ENCODE measurements at places on chromosomes 12 and 14. TPM values are rescaled to one million over a fixed set of nuclear protein-coding genes. Genes with fewer than 3 reads are reported as not detected.

DNA sequence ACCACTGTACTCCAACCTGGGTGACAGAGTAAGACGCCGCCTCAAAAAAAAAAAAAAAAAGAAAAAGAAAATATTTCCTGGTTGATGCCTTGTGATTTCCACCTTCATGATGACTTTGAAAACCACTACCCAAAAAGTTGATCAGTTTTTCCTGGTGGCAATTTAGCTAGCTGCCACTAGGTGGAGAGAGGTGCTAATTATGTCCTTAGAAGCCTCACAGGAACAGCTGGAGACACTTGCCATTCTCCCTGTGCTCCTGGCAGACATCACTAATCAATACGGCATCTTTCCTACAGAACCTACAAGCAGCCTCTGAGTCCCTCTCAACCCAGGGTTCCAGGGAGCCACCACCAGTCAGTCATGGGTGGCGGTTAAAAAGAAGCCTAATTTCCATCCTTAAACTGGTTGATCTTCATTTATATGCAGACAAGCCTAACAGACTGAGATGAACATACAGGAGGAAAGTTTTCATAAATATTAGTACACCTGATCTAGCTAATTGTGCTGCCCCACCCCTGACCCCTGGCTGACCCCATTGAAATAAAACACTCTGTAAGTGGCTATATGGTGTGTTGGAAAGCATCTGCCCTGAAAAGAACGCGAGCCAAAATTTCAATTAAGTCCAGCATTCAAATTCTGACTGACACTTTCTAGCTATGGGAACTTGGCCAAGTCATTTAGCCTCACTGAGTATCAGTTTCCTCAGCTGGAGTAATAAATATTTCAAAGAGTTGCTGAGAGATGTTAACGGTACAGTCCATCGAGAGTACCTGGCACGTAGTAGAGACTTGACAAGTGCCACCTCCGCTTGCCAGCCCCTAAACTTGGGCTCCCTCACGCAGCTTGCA lies 6.2 kb upstream of the OAS1 start:
- DNase-seq = peak; percentile 49

GRCh38 chr12:93427779-93428564 lies 13.8 kb downstream of the UBE2N start:
- DNase-seq = peak; percentile 69

DNA sequence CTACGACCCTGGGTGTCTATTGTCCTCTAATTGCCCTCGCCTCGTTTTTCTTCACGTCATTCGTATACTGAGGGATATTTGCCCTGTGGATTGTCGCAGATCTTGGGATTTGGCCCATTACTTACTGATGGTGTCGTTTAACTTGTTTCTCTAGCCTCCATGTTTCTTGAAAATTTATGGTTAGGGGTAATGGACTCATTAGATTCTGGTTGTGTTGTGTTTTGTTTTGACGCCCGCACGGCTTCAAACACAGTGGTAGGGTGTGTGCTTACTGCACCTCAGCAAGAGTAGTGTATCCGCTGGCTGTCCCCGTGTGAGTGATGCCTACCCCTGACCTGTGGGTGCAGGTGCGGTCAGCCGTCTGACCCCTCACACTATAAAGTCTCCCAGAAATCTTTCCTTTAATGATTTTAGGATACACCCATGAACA lies 874 bp upstream of the RNU6-8 start:
- peak; percentile 5 for DNase-seq

GRCh38 chr12:116520801-116521471 lies 38.2 kb upstream of the MAP1LC3B2 start:
- DNase-seq = no peak

DNA sequence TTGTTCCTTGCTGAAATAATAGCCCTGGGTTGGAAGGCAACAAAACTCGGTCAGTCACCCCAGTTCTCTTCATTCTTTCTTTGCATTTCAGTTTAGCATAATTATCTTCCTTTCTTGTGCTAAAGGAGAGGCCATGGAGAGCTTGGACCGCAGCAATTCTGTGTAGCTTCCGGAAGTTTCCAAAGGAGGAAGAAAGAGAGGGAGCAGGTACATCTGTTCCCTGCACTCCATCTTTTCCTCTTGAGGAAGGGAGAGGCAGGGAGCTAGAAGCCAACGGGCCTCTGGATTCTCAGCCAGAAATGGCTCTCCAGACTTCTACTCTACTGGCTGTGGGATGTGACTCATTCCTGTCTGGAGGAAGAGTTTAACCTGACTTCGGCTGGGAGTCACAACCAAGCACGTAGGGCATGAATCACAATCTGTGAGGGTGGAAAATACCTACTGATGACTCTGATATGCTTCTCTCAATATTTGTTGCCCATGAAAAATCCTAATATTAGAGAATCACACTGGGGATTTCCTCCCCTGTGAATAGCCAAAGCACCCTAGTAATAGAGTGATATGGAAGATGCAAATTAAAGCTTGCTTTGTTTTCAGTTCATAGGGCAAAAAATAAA lies 17.0 kb downstream of the ANO6 start:
- DNase-seq = peak; percentile 96

- DNase-seq = no peak
Observed at GRCh38 chr12:54051874-54052437, 1.7 kb upstream of the HOXC4 start.

DNA sequence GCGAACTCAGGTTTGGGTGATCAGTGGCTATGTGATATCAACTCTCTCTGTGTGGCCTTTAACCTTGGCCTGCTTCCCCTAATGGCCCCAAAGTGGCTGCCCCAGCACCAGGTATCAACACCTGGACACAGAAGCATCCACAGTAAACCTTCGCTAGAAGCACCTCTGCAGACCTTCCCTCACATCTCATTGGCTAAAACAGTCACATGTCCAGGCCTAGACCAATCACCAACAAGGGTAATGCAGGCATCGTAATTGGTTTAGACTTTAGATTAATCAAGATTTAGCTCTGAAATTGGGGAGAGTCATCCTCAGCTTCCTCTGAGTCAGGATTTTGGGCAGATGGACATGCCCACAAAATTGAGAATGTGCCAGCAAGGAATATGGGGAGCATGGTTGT lies 92.5 kb upstream of the MYL2 start:
- DNase-seq = no peak

DNA sequence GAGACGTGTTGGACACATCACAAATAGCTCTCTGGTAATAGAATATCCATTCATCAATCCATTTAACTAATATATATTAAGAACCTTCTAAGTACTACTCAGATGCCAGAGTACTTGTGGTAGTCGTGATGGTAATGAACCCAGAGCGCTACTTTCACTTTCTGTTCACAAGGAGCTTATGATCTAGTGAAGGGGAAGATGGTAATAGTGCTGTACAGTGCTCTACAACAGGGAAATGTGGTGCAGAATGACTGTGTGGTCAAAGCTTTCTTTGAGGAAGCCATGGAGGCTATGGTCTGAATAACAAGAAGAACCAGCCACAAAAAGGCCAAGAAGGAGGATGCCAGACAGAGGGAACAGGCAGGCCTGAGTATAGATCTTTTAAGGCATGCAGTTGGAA lies 212.0 kb downstream of the PTPRO start:
- peak; percentile 38 for DNase-seq

DNA sequence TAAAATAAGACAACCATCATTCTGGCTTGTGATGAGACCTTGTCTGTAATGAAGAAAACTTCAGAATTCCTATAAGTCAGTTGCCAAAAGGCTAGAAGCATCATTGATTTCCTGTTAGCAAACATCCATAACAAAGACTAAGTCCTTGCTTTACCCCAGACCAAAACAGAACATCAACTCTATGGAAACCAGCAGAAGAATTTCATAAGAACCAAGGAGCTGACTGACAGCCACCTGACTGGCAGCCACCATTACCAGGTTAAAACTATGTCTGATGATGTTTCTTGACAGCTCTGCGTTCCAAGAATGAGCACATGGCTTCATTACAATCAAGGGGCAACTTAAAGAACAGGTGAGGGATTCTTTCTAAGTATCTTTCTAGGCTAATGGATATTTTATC lies 29.3 kb downstream of the HECTD4 start:
- DNase-seq = no peak

- peak; percentile 31 for DNase-seq
Observed at GRCh38 chr14:99393059-99393655, 87.5 kb downstream of the SETD3 start.

DNA sequence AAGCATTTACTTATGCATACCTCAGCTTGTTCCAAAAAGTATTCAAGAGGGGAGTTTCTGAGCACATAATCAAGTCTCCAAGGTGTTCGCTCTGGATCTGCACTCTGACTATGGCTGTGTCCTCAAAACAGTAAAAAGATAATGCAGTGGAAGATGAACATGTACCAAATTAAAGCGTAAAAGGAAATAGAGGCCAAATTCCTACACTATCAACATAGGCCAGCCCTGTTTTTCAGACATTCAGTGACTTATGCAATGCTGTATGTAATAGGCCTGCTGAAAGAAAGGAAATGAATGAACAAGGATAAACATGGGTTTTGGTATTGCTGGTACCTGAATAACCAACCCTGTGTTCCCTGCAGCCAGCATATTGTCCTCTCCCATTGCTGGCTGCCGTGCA lies 115.7 kb downstream of the SAMD4A start:
- DNase-seq = peak; percentile 52

GRCh38 chr12:69490920-69491643 lies 20.9 kb downstream of the FRS2 start:
- DNase-seq = no peak

GRCh38 chr12:13044002-13044905 lies at the start of gene FAM234B:
TSS of gene FAM234B (plus strand) at chr12:13044381. CDS start at chr12:13044404, 23 bp downstream.
- peak; percentile 66 for DNase-seq

GRCh38 chr12:3216726-3217682 lies 139.8 kb downstream of the TSPAN9 start:
- peak; percentile 59 for DNase-seq

DNA sequence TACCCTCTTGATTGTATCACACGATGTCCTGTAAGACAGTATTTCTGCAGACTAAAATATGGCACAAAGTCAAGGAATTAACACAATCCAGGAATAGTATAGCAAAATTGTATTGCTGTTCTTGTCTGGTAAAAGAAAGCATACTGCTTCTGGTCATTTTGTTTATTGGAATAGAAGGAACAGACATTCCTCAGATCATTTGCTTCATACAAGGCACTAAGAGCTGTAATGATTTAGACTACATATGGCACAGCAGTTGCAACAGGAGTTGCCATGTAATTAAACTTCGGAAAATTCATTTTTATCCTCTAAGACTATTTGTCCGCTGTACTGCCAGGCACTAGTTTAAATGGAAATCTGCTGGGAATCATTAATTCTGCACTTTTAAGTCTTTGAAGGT lies 7.6 kb upstream of the KERA start:
- no peak for DNase-seq

GRCh38 chr14:97916100-97916499 lies 1118.9 kb downstream of the VRK1 start:
- DNase-seq = no peak

DNA sequence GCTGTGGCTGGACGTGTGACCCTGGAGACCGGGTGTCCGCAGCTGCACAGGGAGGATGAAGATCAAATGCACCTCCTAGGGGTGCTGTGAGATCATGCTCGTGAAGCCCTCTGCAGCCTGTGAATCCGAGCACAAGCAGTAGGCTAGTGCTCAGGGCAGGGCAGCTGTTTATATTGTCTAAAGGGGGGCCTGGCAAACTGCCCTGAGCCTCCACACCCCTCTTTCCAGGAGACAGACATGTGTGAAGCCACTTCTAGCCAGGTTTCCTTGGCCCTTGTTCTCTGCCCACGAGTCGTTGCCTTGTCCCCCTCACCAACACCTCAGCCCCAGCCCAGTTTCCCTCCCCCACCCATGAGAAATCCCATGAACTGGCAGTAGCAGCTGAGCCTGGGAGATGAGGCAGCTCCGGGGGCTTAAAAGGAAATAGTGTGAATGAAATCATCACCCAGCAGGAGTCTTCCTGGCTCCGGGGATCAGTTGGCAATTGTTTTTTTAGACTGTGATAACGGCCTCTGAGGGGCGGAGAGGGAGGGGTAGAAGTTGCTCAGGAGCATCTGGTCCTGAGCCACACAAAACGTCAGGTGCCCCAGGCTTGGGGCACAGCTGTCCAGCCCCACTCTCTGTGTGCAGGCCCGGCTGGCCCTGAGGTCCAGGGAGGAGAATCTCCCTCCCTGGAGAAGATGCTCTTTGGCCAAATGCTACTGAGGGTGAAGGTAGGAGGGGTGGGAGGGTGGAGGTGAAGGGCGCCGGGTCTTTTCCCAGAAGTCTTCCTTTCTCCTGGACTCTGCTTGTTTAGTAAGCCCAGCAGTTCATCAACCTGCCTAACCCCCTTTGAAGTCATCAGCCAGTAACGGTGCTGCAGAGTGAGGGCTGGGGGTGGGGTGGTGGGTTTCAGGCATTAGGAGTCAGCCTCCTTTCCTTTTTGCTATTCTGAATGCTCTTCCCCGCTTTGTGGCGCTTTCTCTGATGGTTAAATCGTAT lies 4.0 kb downstream of the FGF6 start:
- no peak for DNase-seq

DNA sequence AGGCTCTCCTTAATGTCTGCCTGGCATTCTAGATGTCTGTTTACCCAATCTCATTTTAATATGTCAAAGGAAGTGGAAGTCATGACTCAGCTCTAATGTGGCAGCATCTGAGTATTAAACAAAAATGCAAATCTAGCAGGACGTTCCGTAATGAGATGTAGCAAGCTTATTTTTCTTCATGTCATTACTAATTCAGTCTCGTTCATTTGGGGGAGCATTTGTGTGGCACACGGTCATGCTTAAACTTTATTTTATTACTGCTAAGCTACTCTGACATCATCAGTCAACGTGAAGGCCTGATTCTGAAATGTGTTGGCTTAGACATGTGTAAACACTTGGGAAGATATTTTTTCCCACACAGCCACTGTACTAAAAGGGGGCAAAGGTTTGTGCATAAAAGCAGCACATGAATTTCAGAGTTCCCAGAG lies 326.7 kb upstream of the TMPO start:
- DNase-seq = no peak

DNA sequence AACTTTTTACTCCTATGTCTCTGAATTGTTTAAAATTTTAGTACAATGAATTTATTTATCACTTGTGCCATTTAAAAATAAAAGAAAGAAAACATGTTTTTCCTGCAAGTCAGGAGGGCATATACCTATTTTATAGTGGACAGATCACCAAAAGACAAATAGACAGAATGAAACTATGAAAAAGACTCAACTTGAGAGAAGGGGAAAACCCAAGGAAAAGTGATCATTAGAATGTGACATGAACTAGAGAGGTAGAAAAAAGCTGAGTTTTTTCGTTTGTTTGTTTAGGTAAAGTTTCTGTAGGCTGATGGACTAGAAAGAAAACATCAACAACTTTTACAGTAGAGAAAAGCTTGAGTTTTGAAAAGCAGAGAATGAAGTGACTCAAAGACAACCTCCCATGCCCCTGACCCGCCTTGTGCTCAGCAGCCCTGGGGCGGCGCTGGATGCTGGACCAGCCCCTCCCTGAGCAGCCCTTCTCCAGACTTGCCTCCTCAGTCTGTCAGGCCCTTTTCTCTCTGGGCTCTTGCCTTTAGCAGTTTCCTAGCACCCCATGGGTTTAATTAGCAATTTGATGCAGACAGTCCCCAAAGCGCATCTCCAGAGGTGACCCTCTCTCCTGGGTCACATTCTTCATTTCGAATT lies 95.1 kb upstream of the ARID2 start:
- DNase-seq = no peak

- peak; percentile 34 for DNase-seq
Observed at GRCh38 chr12:87305481-87305880, 723.7 kb downstream of the C12orf50 start.

LAG3 gene
- 0.16 TPM for total RNA-seq

LYZ gene
- total RNA-seq = not detected

HRK gene
- not detected for total RNA-seq

VWF gene
- 1.4 TPM for total RNA-seq

DPY19L2 gene
- 2.3 TPM for total RNA-seq

CAPZA3 gene
- not detected for total RNA-seq

RIPK3 gene
- 3.0 TPM for total RNA-seq

RTN1 gene
- 0.27 TPM for total RNA-seq

P2RX2 gene
- total RNA-seq = not detected

PRKAB1 gene
- total RNA-seq = 19.9 TPM

OVCH1 gene
- 0.27 TPM for total RNA-seq
